NCI-H2107 (cell line): ENCODE measurements at places on chromosomes 2 and 18.

DNA sequence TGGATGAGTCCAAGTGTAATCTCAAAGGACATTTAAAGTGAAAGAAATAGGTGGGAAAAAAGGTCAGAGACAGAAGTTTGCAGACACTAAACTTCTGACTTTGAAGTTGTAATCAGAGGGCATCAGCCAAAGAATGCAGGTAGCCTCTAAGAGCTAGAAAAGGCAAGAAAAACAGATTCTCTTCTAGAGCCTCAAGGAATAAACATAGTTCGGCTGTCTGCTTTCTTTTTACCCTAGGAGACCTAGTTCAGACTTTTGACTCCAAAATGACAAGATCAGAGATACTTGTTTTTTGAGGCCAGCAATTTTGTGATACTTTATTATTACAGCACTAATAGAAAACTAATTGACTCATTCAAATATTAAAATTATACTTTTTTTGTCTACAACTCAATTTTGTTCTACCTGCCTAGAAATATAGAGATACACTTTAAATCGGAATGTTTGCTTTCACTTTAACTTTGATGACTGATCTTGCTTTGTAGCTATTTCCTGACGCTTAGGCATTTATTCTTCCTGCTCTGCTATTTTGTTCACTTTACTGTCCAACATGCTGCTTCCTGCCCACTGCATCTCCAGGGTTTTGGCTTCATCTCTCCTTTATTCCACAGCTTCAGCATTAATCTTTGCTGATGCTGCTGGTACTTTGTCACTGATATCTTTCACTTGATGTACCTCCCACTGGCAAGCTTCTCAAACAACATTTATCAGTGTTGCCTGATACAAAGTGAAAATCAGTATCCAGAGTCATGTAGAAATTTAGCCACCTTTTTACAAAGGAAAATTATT is 272.5 kb downstream of the DSEL start:
- DNase-seq = no peak

DNA sequence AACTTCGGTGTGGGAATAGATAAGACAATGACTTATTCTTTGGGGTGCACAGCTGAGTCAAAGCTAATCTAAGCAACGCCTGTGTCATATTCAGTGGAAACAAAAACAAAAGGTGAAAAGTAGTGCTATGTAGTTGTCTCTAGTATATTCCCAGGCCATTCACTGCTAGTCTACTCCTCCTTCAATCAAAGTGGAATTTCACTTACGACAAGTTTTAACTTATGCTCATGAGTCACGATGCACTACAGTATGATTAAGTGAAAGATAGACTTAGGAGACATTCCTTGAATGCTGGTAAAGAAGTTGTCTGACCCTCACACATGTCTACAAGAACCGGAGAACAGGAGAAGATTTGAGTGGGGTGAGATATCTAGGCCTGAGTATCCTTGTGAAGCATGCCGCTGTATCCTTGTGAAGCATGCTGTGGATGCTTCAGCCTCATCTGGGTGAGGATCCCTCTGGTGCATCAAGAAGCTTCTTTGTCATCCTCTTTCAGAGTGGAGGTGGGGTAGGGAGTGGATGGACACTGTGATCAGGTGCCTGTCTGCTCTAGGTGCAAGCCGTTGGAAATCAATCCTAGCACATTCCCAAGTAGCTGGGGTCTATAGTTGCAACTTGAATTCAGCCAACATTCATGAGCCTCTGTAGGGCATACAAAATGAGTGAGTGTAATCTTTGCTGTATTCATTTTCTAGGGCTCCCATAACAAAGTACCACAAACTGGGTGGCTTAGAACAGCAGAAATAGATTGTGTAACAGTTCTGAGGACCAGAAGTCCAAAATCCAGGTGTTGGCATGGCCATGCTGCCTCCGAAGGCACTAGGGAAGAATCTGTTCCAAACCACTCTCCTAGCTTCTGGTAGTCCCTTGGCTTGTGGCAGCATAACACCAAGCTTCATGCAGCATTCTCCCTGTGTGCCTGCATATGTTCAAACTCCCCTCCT is 173.5 kb upstream of the FN1 start:
- DNase-seq = no peak

- no peak for DNase-seq
These were observed 102.3 kb upstream of the SMAD7 start for GRCh38 chr18:49052891-49053644.

GRCh38 chr2:240529344-240529999 is 28.3 kb downstream of the ANKMY1 start:
- DNase-seq = no peak
